ENCODE measurements at places on chromosomes 11 and 22.

GRCh38 chr11:36586543-36586942, 7.8 kb upstream of the IFTAP start:
- DNase-seq, result no peak

- no peak for DNase-seq
These were observed 44.3 kb downstream of the PITPNB start for GRCh38 chr22:27874764-27875163.

GRCh38 chr22:41847300-41847699, 14.4 kb downstream of the SREBF2 start:
- peak; percentile 35 for DNase-seq

- DNase-seq, result no peak
These were observed 25.6 kb upstream of the ADSL start for GRCh38 chr22:40320687-40321086.

DNA sequence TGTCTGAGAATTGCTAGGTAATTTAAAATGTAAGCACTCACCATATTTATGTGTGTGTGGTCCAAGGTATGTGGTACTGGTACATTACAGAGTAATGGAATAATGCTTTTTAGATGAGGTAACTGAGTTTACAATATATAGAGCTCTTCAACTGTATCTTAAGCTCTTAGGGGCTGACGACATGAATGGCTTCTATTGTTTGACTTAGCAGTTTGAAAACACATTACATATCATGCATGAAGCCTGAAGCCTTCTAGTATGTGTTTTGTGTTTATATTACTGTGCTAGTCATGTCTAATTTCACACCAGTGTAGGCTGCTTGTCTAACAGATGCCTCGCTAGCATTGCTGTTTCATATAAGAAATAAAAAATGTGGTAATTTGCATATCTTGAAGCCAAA, 37.2 kb downstream of the GAS2 start:
- peak; percentile 43 for DNase-seq

- no peak for DNase-seq
These were observed 159.0 kb upstream of the MTMR2 start for GRCh38 chr11:96082936-96083335.

DNA sequence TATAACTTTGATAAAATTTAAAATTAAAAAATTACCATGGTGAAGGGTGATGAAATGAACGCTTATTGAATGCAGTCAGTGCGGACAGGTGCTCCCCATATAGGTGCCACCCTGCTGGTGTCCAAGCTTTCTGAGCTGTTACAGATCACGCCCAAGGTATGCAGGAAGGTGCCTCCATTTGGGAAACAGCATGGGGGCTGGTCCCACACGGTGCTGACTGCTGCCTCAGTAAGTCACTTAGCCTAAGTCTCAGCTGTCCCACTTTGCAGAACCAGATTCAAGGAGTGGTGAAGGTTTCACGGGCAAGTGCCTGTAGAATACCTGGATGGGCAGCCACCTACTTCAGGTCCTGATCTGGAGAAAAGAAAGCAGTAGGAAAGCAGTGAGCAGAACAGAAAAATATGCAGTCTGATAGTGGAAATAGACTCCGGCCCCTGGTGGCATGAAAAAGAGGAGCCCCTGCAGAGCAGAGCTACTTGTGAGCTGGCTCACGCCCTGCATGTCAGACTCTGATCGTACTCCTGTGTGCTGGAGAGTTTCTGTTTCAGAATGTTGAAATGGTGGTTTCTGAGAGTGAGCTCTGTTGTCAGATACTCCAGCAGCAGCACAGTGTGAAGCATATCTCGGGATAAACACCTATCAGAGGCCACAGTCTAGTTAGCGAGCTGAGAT, 33.2 kb downstream of the ADORA2A start:
- DNase-seq, result no peak

DNA sequence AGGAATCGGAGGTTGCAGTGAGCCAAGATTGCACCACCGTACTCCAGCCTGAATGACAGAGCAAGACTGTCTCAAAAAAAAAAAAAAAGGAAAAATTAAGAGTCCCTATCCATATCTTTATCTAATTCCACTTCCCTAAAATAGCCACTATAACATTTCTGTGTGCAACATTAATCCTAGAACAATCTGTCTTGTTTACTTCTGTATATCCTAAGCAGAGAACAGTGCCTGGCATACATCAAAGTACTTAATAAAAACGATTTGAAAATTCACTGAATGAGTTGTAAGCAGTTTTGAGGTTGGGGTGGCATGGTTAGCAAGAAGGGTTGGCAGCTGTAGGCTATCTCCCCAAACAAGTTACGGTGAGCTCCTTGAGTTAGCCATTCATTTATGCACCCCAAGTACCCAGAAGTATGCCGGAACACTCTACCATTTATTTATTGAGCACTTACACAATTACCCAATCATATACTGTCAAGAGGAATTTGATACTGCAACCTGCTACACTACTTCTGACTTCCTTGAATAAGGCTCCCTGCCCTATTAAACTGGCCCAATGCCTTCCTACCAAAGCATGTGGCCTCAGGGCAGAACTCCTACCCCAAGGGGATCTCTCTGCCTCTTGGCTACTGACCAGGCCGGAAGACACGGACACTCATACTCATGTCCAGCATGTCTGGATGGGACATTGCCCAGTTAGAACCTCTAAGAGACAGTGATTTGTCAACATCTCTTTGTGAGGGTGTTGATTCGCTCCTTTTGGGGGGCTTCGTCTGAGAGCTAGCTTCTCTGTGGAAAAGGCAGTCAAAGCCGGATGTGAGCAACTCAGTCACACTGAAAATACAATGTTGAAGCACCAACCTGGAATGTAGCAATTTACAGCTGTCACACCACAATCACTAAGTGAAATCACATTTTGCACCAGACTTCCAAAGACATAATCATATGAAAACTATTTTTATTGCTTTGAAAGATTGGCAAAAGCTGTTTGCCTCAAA, 16.3 kb upstream of the TMEM41B start:
- DNase-seq, result peak; percentile 17

- DNase-seq, result peak; percentile 90
These were observed 10.8 kb downstream of the PPFIBP2 start for GRCh38 chr11:7524462-7525235.

DNA sequence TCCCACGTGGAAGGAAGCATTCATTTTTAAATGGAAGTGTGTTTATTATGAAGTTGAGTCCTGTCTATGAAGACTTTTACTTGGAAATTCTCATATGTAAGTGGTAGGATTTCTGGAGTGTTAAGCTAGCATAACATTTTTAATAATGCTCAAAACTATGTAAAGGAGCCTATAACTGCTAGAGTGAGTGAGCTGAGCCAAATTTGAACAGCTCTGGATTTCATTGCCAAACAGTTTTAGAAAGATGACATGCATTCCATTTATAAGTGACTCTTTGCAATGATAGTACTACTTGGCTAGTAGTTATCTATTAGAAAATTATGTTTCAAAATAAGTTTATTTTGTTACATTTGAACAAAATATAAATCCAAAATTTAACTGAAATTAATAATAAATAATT, 721.2 kb downstream of the LUZP2 start:
- DNase-seq, result no peak

GRCh38 chr11:122310766-122311165, 194.8 kb upstream of the BLID start:
- DNase-seq, result no peak

GRCh38 chr22:37100589-37101127, 8.9 kb downstream of the TMPRSS6 start:
- DNase-seq, result no peak

GRCh38 chr22:50414476-50415248, 60.2 kb downstream of the SBF1 start:
- DNase-seq, result no peak

DNA sequence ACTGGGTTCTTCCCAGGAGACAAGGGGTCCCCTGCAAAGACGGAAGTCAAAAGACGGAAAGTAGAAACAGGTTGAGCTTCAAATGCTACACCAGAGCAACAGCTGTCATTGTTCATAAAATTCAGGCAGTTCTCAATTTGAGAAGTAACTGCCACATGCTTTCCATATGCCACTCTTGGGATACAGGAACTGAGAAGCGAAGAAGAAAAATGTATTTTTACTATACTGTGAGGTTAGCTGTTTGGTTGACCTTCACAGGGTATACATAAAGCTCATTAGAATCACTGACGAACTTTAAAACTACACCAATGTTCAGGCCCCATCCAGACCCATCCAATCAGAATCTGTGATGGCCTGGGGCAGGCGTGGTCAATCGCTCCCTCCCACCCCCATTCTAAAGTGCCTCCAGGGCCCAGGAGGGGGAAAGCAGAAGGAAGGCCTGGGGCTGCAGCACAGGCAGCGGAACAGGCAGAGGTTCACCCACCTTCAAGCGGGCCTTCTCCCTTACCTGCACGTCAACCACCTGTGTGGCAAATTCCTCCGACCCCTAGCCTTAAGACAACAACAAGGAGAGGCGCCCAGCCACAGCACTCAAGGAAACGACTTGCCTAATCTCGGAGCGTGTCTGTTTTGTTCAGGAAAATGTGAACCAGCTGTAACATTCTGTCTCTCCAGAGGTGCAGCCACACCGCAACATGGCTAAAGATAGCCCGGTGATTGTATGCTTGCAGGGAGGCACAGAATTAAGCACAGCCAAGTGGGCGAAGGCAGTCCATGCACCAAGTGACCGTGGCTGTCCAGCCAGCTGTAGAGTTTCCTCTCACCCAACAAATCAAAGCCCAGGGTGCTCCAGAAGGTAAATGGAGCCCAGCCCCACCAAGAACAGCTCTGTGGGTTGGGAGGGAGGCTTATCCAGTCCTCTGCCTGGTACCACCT, 82.6 kb downstream of the MICAL3 start:
- DNase-seq, result no peak

DNA sequence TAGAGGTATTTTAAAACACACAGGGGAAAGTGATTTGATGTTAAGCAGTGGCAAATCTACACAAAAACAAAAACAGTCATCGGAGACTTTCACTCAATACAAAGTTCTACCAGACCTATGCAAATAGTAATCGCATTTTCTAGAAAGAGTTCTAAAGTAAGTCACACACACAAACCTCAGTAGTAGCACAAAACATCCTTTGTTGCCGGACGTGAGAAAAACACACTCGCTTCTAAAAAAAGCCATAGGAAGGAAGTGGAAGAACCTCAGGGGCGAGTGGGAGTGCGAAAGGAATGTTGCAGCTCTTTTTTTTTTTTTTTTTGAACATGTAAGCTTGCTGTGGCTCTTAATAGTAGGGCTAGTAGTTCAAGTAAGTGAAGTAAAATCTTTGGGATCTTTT, 88.9 kb downstream of the MAML2 start:
- no peak for DNase-seq

GRCh38 chr22:46626911-46627805, 7.0 kb downstream of the GRAMD4 start:
- peak; percentile 48 for DNase-seq

DNA sequence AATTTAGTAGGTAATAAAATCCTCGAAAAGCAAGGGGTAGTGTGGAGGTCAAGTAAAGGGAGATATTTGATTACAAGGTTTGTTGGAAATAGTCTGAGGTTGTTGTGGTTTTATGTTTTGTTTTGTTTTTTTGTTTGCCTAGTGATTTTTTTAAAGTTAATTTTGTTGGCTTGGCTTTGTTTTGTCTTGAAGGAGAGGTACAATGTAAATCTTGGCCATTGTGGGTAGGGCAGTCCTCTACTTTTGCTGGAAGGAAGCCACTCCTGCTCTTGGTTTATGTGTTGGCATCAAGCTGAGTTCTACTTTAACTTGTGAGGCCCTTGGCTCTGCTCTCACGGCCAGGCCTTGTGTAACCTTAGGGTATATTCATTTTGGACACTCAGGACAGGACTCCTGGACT, 3.2 kb downstream of the AMOTL1 start:
- DNase-seq, result no peak

DNA sequence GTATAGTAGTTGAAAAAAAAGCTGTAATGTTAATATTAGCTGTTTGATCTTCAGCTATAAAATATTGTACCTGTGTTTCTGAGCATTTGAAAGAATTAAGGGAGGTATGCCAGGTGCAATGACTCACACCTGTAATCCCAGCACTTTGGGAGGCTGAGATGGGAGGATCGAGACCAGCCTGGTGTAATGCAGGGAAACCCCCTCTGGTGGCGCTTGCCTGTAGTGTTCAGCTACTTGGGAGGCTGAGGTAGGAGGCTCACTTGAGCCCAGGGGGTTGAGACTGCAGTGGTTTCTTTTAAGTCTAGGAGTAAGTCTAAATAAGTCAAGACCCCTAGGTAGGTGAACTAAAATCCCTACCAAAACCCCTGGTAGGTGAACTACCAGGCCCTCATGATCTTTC, 37.1 kb downstream of the TAF1D start:
- no peak for DNase-seq

- no peak for DNase-seq
These were observed 38.8 kb downstream of the RNF141 start for GRCh38 chr11:10502065-10502680.

DNA sequence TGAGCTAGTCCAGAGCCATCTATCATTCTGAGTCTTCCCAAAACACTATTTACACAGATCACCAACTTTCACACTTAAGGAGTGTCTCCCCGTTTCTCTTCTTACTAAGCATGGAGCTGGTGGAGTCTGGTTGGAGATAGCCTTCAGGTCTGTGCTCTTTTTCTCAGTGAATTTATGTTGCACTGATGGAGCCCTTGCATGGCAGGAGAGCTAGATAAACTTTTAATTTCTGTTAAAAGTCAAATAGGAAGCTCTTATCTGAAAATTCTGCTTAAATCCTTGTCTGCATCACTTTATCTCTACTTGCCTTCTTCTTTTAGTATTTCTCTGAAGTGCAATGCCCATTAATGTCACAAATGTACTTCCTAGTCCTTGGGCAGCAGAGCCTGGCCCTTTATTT, 63.4 kb downstream of the ST3GAL4 start:
- DNase-seq, result no peak

DNA sequence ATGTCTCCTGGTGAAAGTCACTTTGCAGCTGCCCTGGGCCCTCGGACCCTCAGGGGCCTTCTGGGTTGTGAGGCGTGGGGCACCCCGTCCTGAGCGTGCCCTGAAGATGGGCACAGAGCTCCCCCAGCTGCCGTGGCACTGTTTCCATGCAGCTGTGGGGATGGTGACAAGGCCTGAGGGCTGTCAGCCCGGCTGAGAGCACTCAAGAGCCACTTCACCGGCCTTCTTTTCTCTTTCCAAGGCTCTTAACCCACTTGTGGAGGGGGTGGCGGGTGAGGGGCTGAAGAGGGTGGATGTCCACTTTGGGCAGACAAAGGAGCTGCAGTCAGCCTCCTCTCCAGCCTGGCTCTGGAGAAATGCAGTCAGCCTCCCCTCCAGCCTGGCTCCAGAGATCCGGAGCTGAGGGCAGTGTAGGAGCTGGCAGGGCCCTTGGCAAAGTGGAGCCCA, 239.5 kb downstream of the ST3GAL4 start:
- no peak for DNase-seq
